CD8-positive, alpha-beta memory T cell (primary cell): ENCODE measurements at places on chromosomes 6 and 20. TPM values are rescaled to one million over a fixed set of nuclear protein-coding genes. Genes with fewer than 3 reads are reported as not detected.

LHFPL5 gene
- not detected for total RNA-seq

KCNK5 gene
- 27.6 TPM for total RNA-seq

BACH2 gene
- 41.8 TPM for total RNA-seq

DNMT3B gene
- total RNA-seq, result 1.4 TPM

GRCh38 chr6:137880746-137881521 lies 13.9 kb downstream of the TNFAIP3 start:
- DNase-seq, result peak; percentile 27
- H3K27me3 ChIP-seq, result no peaks in the 10 kb centered on the region
- H3K4me3 ChIP-seq, result no peak overlapping the region

GRCh38 chr20:25090492-25091429 lies 8.8 kb upstream of the VSX1 start:
- H3K27ac ChIP-seq, result no peak overlapping the region
- H3K27me3 ChIP-seq, result peaks cover 2% of the 10 kb centered on the region
- H3K4me1 ChIP-seq, result peaks cover 38% of the 10 kb centered on the region

- no peak overlapping the region for H3K27ac ChIP-seq
- H3K4me1 ChIP-seq, result no peaks in the 10 kb centered on the region
- H3K4me3 ChIP-seq, result no peak overlapping the region
- DNase-seq, result no peak
- H3K36me3 ChIP-seq, result no peaks in the 10 kb centered on the region
Measured at GRCh38 chr6:11009353-11009752, 34.8 kb downstream of the ELOVL2 start.

GRCh38 chr20:51803148-51803854 lies 980 bp upstream of the SALL4 start:
- no peaks in the 10 kb centered on the region for H3K36me3 ChIP-seq
- peaks cover 8% of the 10 kb centered on the region for H3K4me1 ChIP-seq
- peaks cover 4% of the 10 kb centered on the region for H3K27me3 ChIP-seq
- H3K4me3 ChIP-seq, result no peak overlapping the region
- no peak for DNase-seq
- no peak overlapping the region for H3K27ac ChIP-seq

DNA sequence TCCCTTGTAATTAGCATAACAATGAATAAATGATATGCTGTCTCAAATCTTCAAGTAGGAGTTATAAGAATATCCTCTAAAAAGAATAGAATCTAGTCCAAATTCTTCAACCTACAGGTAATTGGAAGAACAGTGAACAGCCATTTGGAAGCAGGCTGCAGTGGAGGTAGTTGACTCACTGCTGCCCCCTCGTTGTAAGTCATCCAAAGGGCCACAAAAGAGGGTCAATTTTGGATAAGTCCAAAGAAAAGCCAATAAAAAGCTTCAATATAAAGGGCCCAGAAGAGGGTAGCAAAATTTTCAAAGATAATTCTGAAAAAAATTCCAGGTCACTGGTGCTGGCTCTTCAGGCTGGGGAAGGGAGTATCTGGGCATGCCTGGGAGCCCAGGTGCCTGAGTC lies 60.8 kb upstream of the SSTR4 start:
- H3K27ac ChIP-seq, result no peak overlapping the region
- H3K27me3 ChIP-seq, result no peaks in the 10 kb centered on the region
- H3K36me3 ChIP-seq, result no peaks in the 10 kb centered on the region
- no peak overlapping the region for H3K4me3 ChIP-seq
- DNase-seq, result no peak

DNA sequence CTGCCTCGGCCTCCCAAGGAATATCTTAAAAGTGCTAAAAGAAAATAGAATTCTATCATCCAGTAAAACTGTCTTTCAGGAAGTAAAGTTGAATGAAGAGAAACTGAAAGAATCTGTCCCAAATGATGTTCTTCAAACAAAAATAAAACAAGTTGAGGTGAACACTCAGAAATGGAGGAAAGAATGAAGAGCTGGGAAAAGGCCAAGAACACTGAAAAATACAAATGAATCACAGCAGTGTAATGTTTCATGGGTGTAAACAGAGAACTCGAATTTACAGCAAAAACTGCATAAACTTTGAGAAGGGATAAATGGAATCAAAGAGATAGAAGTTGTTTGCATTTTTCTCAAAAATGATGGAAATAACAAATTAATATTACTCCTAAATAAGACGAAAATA lies 317.3 kb downstream of the TAF4 start:
- H3K27ac ChIP-seq, result no peak overlapping the region
- no peaks in the 10 kb centered on the region for H3K4me1 ChIP-seq
- H3K36me3 ChIP-seq, result no peaks in the 10 kb centered on the region

DNA sequence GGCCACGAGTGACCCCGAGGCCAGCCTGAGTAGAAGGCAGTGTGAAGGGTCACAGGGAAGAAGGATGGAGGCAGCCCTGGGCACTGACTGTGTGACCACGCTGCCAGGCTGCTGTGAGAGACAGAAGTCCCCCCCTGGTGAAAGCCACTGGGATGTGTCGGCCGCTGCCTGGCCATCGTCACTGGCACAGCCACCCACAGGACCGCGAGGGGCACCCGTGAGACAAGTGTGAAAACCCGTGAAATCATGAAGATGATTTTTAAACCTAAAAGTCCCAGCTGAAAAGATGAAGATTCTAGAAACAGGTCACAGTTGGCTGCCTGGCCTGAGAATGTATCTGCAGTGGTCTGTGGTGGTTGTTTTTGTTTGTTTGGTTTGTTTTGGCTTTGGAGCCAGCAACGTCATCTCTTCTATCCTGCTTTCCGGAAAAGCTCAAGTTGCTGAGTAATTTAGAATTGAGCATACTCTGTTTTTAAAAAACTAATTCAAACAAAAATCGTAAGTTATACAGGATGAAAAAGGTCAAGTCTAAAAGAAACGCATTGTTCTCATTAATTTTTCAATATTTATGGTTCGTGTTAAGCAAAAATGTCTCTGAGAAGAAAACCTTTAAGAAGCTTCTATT lies 94.7 kb downstream of the HUS1B start:
- no peak overlapping the region for H3K27ac ChIP-seq
- H3K4me1 ChIP-seq, result peaks cover 5% of the 10 kb centered on the region
- no peak for DNase-seq
- no peak overlapping the region for H3K4me3 ChIP-seq
- H3K36me3 ChIP-seq, result peaks cover 5% of the 10 kb centered on the region

DNA sequence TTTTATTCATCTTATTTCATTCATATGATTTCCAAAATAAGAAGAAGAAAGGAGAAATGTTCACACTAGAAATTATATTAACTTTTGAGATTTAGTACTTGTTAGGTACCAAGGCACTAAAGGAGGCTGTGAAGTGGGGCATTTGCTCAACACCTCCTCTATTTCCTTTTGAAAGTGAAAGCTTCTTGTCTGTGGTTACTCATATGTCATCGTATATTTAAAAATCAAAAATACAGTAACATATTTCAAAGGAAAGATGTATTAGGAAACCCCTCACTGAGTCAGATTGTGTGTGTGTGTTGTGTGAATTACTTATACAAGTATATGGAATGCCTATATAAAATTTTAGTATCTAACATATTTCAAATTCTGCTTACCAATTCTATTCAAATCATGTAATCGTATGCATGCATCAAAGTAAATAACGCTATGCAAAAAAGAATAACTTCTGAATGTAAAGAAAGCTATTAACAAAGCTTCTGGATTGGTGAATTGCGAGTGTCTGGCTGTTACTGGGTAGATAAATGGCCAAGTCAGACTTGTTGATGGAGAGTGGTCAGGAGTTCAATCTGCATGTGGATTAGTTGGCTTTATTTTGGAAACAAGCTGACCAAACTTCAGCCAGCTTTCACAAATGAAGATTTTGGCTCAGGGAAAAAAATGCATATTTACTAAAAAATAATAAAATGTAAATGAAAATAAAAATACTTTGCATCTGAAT lies 70.9 kb downstream of the PACRG start:
- H3K27ac ChIP-seq, result no peak overlapping the region
- no peaks in the 10 kb centered on the region for H3K36me3 ChIP-seq
- no peak for DNase-seq
- no peaks in the 10 kb centered on the region for H3K4me1 ChIP-seq
- H3K27me3 ChIP-seq, result no peaks in the 10 kb centered on the region

DNA sequence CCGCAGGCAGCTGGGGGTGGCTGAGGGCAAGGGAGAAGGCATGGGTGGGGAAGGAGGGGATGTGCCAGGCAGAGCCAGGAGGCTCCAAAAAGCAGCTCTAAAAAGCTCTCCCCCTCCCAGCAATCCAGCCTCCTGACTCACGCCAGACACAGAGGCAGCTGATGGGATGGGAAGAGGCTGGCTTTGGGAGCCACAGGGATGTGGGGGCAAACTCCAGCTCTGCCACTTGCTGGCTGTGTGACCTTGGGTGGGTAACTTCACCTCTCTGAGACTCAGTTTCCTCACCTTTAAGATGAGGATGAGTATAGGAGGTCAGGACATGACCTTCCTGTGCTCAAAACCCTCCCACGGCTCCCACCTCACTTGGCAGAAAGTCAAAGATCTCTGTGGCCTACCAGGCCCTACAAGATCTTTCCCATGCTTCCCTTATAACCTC lies 148.9 kb downstream of the CEBPB start:
- no peak overlapping the region for H3K27ac ChIP-seq
- peaks cover 22% of the 10 kb centered on the region for H3K4me1 ChIP-seq
- no peaks in the 10 kb centered on the region for H3K27me3 ChIP-seq
- no peak overlapping the region for H3K4me3 ChIP-seq

DNA sequence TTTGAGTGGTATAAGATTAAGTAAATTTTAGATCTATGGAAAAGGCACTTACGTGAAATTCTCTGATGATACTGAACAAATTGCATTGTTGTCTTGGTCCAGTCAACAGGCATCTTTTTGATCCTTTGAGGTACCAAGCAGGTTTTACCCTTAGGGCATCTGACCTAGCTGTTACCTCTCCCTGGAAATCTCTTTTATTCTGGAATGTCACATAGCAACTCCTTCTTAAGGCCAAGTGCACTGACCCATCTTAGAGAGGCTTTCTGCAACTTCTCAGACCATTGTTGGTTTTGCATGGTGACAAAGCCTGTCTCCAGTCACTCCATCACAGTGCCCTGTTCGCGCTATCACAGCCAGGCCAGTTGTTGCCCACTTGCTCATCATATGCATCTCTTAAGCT lies 42.0 kb downstream of the TPD52L1 start:
- H3K4me1 ChIP-seq, result no peaks in the 10 kb centered on the region
- H3K27ac ChIP-seq, result no peak overlapping the region
- no peaks in the 10 kb centered on the region for H3K27me3 ChIP-seq
- no peak overlapping the region for H3K4me3 ChIP-seq

GRCh38 chr20:10404023-10404628 lies 29.9 kb downstream of the MKKS start:
- H3K4me3 ChIP-seq, result no peak overlapping the region
- H3K4me1 ChIP-seq, result no peaks in the 10 kb centered on the region
- DNase-seq, result no peak
- no peaks in the 10 kb centered on the region for H3K36me3 ChIP-seq
- no peak overlapping the region for H3K27ac ChIP-seq
